ENCODE measurements at places on chromosomes 13 and 19.

DNA sequence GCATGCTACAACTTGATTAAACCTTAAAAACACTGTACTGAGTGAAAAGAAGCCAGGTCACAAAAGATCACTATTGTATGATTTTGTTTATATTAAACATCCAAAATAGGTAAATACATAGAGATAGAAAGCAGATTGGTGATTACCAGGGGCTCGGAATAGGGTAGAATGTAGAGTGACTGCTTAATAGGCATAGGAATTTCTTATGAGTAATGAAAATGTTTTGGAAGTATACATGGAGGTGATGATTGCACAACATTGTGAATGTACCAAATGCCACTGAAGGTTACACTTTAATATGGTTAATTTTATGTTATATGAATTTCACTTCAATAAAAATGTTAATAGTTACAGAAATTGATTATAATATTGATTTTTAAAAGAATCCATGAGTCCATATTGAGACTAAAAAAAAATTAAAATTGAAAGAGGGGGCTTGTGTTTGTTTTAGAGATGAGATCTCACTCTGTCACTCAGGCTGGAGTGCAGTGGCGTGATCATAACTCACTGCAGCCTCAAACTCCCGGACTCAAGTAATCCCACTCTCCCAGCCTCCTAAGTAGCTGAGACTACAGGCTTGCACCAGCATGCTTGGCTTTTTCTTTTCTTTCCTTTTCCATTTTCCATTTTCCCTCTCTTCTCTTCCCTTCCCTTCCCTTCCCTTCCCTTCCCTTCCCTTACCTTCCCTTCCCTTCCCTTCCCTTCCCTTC, 85.1 kb downstream of the FNDC3A start:
- peaks cover 6% of the 10 kb centered on the region for H3K4me1 ChIP-seq
- H3K27ac ChIP-seq = no peak overlapping the region
- H3K36me3 ChIP-seq = no peaks in the 10 kb centered on the region
- H3K27me3 ChIP-seq = no peaks in the 10 kb centered on the region

DNA sequence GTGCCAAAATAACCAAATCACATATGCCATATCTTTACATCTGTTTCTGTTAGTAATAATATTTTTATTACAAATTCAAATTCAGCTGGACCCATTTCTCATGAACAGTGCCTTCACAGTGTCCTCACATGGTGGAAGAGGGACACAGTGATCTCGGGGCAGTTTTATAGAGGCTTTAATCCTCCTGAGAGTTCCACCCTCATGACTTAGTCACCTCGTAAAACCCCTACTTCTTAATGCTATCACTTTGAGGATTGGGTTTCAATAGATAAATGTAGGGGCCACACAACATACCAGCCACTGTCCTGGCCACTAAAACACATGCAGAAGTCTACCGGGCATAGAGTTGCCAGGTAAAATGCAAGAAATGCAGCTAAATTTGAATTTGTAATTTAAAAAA, 201.5 kb downstream of the MYO16 start:
- H3K4me1 ChIP-seq = no peaks in the 10 kb centered on the region
- no peak overlapping the region for H3K27ac ChIP-seq
- H3K36me3 ChIP-seq = no peaks in the 10 kb centered on the region
- no peak overlapping the region for H3K4me3 ChIP-seq
- DNase-seq = no peak

- H3K4me1 ChIP-seq = peaks cover 29% of the 10 kb centered on the region
- H3K36me3 ChIP-seq = no peaks in the 10 kb centered on the region
- no peaks in the 10 kb centered on the region for H3K27me3 ChIP-seq
- no peak overlapping the region for H3K27ac ChIP-seq
These were observed 218.0 kb downstream of the RBM26 start for GRCh38 chr13:79187917-79188690.

DNA sequence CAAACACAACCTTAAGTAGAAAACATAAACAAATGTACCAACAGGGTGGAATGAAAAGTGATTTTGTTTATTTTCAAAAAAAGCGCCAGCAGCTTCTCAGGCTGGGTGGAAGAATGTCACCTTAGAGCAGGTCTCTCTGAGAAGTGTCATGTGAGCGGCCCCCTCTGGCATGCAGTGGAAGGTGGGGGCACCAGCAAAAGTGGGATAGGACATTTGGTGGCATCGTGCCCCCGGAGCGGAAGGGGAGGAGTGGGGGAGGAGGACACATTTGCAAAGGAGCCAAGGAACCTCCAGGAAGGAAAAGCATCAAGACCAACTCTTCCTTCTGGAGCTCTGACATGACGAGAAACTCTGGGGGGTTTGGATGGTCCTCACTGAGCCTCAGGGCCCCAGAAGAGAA, 635.3 kb downstream of the UQCRFS1 start:
- H3K27me3 ChIP-seq = no peaks in the 10 kb centered on the region
- no peaks in the 10 kb centered on the region for H3K36me3 ChIP-seq
- H3K4me3 ChIP-seq = no peak overlapping the region
- DNase-seq = no peak
- peaks cover 10% of the 10 kb centered on the region for H3K4me1 ChIP-seq
